ENCODE measurements at places on chromosomes 4 and X.

DNA sequence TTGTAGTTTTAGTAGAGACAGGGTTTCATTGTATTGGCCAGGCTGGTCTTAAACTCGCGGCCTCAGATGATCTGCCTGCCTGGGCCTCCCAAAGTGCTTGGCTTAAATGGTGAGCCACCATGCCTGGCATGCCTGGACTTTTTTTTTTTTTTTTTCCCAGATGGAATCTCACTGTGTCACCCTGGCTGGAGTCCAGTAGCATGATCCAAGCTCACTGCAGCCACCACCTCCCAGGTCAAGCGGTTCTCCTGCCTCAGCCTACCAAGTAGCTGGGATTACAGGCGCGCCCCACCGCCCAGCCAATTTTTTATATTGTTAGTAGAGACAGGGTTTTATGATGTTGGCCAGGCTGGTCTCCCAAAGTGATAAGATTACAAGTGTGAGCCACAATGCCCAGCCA is 8.4 kb downstream of the UBE2K start:
- no peak for DNase-seq

DNA sequence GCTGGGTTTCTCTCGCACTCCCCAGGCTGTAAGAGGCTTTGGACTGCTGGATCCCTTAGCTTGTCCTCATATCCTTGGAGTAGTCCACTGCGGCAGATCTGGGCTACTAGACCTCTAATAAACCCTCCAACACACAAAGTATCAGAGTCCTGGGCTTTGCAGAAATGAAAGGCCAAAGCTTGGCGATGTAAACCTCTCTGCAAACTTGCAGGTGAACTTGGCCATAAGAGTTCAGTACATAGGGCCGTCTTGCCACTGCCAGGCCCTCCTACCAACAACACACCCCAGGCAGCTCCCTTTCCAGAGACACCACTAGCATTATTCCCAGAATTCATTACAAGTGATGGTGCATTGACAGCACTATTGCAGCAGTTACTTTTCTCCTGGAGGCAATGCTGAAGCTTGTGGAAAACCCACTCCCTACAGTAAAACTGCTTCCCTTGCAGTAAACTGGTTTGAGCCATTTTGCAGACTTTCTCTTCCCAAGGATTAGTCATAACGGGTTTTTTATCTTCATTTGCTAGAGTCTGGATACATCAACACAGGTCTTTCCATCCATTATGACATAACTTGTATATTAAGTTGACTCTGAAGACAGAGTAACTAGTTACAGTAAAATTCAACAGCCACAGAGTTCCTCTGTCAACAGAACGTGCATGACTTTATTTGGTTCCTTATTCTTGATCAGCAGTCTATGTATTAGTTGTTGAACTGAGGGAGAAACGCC is 2.4 kb downstream of the ANKRD50 start:
- no peak for DNase-seq

- no peak for DNase-seq
Measured at GRCh38 chr4:37650481-37650880, 35.7 kb downstream of the RELL1 start.

GRCh38 chr4:52126966-52127365 is 75.9 kb downstream of the SPATA18 start:
- DNase-seq = no peak

- DNase-seq = no peak
Measured at GRCh38 chr4:100504086-100504874, 13.5 kb downstream of the EMCN start.

DNA sequence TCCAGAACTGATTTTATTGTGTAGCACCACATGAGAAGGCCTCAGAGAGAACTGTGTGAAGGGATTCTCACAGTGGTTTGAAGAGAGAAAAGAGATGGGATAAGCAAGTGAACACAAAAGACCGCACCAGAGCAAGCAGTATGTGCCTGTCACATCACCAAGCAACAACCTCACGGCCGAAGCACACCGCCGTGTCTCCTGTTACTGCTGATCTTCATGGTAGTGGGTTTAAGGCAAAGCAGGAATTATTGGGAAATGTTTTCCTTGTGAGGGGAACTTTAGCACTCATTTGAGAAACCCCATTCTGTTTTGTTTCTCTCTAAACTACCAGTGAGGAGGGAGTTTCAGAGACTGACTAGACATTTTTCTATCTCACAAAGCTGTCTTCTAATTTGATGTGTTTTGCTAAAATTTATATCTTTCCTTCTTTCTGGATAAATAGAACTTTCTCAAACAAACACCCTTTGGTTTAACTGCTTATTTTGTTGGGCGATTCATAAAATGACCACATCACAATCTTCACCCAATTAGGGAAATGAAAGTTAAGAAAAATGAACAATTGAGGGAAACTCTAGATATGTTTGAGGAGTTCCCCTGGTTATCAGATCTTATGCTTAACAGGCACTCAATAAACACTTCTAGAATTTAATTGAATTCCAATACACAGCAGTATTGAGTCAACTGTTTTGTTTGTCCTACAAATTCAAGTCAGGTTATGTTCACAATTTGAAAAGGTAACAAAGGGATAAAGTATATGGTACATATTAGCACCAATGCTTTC is 16.5 kb downstream of the SH3KBP1 start:
- DNase-seq = no peak

DNA sequence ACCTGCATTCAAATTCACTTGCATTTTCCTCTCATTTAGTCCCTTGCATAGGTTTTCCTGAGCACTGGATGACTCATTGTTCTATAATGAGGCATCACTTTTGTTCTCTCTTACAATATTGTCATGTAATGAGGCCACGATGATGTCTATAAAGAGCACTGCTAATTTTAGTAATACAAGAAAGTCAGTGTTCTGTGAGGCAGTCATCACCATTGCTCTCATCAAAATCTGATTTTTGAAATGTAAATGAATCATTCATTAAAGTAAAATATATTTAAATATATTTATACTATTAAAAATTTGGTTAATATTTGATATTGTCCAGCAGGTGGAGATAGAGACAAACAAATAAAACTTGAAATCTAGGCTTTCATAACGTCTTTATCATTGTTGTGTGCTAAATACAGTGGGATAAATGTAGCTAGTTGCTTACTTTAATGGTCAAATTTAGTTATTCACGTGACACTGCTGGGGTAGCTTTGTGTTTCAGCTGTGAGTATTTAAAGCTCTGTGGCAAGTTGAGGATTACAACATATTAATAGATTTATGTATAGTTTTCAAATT is 15.4 kb downstream of the HMGB2 start:
- DNase-seq = no peak
